ENCODE measurements at places on chromosomes 4 and X. TPM values are rescaled to one million over a fixed set of nuclear protein-coding genes. Genes with fewer than 3 reads are reported as not detected.

DNA sequence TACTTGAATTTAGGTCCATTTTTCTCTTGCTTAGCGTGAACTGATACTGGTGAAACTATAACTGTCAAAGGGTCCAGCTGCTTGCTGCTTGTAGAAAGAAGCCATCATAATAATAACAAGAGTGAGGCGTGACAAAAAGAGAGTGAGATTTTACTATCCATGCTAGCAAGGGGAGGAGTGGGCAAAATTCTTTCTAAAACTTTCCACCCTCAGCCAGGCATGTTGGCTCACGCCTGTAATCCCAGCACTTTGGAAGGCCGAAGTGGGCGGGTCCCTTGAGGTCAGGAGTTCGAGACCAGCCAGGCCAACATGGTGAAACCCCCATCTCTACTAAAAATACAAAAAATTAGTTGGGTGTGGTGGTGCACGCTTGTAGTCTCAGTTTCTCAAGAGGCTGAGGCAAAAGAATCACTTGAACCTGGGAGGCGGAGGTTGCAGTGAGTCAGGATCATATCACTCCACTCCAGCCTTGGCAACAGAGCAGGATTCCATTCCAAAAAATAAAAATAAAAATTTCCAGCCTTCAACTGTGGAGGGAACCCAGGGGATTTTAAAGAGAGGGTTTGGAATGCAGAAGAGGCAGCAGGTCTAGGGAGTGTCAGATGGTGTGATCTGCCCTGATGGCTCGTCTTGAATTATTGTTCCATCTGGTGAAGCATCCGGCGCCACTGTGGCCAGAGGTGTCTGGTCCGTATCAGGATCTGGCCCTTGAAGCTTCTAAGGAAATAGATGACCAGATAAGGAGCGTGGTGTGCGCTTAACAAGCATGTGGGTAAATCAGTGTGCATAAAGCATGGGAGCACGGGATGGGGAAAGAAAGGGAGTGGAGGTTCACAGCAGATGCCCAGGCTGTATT lies 51.8 kb downstream of the LRP2BP start:
- DNase-seq, result no peak

GRCh38 chr4:165874791-165875371 lies 1.8 kb downstream of the TLL1 start:
- DNase-seq, result peak; percentile 75

DNA sequence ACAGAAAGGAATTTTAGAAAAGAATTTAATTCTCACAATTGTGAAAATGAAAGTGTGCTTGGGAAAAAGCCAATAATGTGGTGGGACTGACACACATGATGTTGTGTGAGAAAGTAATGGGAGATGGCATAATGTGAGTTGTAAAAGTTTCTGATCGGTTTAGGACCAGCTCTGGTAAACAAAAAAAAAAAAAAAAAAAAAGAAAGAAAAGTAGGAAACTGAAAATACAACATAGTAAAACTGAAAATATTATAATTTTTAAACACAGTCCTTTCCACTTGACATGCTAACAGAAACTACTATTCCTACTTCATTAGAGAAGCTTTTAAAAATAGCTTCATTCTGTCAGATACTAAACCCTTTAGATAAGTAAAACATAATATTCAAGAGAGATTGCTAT lies 28.2 kb downstream of the RAP1GDS1 start:
- DNase-seq, result no peak

TAF9B gene
- total RNA-seq, result 41.6 TPM

- DNase-seq, result no peak
These were observed 107.4 kb upstream of the MAMLD1 start for GRCh38 chrX:150255441-150256296.

DNA sequence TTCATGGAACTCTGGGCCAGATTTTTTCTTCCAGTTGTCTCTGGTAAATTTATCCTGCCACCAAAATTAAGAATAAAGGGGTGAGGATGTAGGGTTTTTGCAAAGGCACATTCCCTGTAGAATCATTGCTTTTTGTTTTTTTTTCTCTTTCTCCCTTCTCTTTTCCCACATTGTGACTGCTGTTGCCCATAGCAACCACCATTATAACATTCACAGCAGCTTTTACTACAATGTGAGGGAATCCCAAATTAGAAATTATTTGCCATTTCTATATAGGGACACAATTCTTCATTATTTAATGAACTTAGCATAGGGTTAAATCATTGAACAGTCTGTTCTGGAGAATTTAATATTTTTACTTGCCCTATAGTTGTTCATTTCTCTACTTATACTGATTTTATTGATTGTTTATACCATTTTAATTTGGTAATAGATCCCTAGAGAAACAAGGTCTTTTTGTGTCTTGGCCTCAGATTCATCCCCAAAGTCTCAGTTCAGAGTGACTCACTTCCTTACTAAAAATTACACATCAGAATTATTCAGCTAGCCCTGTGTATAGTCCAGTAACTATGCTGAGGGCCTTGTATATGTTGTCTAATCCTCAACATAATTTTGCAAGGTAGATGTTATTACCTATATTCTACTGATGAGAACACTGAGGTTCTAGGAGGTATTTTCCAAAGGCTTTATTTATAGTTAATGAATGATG lies 80.8 kb upstream of the ANK2 start:
- no peak for DNase-seq

TMSB15C gene
- total RNA-seq, result 10.8 TPM

DNA sequence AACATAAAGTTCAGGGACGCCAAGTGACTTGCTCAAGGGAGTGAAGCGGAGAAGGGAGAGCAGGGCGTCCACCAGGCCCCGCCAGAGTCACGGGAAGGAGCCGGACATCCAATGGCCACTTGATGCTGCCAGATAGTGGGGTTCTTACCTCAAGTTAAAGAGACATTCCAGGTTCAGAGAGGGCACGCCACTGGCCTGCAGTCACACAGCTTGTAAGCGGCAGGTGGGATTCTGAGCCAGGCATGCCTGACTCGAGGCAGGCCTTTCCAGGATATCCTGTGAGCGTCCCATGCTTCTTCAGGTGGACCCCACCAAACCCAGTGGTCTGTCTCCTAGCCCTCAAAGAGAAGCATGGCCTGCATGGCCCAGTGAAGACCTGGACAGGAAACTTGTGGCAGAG lies 2.4 kb downstream of the MAN2B2 start:
- DNase-seq, result no peak

TMEM156 gene
- total RNA-seq, result not detected

GRSF1 gene
- total RNA-seq, result 58.5 TPM

- no peak for DNase-seq
These were observed 20.9 kb upstream of the AMELX start for GRCh38 chrX:11272290-11272689.

- no peak for DNase-seq
These were observed 70.5 kb upstream of the COX18 start for GRCh38 chr4:73139991-73140390.

DNA sequence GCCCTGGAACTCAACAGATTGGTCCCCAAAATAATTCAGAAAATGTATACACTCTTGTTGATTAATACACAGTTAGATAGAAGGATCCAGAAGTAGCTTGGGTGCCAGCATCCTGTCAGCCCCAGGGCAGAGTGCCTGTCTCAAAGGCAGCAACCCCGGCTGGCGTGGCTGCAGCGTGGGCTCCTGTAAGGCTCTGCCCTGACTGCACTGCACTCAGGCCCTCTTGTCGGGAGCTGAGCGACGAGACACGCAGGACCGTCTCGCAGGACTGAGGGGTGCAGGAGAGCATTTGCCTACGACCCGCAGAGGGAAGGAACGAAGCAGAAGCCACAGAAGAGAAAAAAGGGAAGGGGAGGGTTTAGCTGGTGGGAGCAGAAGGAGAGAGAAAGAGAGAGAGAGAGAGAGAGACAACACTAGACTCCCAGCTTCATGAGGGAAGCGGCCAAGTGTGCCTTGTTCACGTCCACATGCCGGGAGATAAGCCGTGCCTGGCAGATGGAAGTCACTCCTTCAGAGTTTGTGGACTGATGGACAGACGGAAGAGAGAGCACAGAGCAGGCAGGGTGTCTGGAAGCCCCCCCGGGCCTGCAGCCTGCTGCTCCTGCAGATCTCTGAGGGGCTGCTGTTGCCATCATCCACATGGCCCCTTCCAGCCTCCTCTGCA lies 38.7 kb upstream of the HELT start:
- DNase-seq, result no peak

GRCh38 chr4:101678180-101678579 lies 112.3 kb upstream of the BANK1 start:
- peak; percentile 60 for DNase-seq

DNA sequence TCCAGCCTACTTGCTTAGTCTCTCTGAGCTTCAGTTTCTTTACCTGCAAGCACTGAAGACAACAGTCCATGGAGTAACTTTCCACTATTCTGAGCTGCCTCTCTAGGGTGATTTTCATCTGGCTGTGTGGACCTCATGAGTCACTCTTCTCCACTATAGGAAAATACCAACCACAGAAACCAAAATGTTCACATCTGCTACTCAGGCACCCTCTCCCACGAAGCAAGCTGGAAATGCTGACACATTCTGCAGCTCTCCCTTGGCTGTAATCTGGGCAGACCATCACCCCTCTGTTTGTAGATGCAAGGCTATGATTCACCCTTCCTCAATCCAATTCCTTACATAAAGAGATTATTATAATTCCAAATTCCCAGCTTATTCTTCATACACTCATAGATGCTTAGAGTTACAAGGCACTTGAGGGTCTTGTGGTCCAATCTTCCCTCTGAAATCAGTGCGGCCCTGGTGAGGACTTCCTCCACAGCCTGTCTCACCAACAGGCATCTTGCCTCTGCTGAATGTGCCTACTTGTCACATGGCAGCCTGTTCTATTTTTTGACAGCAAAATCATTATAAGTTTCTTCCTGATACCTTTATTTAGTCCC lies 97.0 kb upstream of the LNX1 start:
- no peak for DNase-seq

- peak; percentile 13 for DNase-seq
These were observed 111.7 kb downstream of the GALNTL6 start for GRCh38 chr4:171924746-171925376.

LGI2 gene
- not detected for total RNA-seq

GRCh38 chr4:16037901-16038300 lies 45.9 kb downstream of the PROM1 start:
- no peak for DNase-seq

- DNase-seq, result no peak
These were observed 55.8 kb upstream of the HS3ST1 start for GRCh38 chr4:11484531-11484930.

SMR3B gene
- 1.7 TPM for total RNA-seq

DNA sequence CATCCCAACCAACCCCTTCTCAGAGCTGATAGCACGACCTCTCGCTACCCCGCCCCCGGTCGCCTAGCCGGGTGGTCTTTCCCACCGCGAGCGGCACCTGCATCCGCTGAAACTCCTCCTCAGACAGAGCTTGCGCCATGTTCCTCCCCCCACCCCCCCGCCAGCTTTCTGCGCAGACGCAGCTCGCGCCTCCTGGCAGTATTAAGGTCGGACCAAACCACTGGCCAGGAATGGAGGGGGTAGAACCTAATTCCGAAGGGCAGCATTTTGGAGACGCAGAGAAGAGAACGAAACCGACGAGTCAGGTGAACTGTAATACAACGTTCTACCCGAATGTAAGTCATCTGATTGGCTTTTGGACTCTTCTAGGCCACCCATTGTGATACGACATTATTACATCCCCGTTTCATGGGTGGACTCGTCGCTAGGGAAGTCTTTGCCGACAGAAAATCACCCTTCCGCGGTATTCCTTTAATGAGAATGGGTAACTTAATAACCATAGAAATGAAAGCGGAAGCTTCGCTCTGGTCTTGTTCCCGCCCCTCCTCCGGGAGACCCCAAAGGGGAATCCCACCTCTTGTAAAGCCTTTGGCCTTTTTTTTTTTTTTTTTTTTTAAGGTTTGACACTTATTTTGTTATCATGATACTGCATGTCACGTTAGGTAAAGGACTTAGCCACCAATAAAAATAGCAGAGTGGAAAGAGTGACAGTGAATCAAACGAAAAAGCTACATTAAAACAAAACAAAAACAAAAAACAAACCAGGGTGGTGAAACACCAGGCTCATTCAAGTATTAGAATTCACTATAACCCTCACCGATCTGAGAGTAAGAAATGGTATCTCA lies at the start of gene GRIPAP1:
TSS of gene GRIPAP1 (minus strand) at position 174 of the 845 bp plus-strand sequence. CDS start at position 139, 35 bp downstream.
- DNase-seq, result peak; percentile 90

DNA sequence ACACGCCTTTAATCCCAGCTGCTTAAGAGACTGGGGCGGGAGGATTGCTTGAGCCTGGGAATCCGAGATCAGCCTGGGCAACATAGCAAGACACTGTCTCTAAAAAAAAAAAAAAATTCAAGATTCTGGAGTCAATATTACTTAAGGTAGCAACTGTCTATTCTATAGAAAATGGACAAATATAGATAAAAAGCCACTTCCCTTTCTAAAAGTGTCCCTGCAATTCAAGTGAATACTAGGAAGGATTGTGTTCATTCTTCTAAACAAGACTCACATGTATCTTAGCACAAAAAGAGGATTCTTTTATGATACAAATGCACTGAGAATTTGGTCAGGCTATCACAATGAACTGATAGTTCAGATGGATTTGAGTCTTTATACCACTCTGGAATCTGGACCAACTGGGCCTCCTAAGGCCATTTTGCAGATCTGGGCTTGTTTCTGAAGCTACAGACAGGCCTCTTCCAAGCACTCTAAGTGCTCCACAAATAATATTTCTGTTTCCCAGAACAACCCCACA lies 7.0 kb downstream of the PKD2 start:
- no peak for DNase-seq

DNA sequence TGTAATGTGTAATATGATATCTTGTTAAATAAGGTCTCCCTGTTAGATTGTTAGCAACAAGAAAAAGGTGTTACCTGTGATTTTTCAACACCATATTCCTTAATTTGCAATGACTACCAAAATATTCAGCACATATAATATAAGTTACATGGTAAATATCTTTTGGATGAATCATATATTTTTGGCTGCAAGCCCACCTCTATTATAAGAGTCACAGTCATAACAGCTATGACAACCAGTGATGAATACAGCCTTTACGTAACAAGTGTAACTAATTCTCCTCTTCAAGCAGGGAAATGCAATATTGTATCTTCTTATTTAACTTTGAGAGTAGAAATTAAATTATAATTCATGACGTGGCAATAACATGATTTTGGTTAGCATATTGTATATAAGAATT lies 187.0 kb downstream of the NLGN4X start:
- DNase-seq, result peak; percentile 64

GRCh38 chr4:48986654-48987164 lies 634 bp downstream of the CWH43 start:
- DNase-seq, result no peak

EGF gene
- total RNA-seq, result 26.7 TPM

RIPPLY1 gene
- total RNA-seq, result not detected

DMP1 gene
- not detected for total RNA-seq

GRCh38 chr4:139913995-139914598 lies 239.9 kb downstream of the MAML3 start:
- DNase-seq, result no peak

- DNase-seq, result no peak
These were observed at the start of gene FGF16 for GRCh38 chrX:77446908-77447652. TSS of gene FGF16 (plus strand) at chrX:77447389. CDS start at chrX:77447675, 286 bp downstream.

- no peak for DNase-seq
These were observed 69.1 kb downstream of the FBXL5 start for GRCh38 chr4:15586066-15586465.
